ENCODE measurements at places on chromosomes 12 and 14.

DNA sequence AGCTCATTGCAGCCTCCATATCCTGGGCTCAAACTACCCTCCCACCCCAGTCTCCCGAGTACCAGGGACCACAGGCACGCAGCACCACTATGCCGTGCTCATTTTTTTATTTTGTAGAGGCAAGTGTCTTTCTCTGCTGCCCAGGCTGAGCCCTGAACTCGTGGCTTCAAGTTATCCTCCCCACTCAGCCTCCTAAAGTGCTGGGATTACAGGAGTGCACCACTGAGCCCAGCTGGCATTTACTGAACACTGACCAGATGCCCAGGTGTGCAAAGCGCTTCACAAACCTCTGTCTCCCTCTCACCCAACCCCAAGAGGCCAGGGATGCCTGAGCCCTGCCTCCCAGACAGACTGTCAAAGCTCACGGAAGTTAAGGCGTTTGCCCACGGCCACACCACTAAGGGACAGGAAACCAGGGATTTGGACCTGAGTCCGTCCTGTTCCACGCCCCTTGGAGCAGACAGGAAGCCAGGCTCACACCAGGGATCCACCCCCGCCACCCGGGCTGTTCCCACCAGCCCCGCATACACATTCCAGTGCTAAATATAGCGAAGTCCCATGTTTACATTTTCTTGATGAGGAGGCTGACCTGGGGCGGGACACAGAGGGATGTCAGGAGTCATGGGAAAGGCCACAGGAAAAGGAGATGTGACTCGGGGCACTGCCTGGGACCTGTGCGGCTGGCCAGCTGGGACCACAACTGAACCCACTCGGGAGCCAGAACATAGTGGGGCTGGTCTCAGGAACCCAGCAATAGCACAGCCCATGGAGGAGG is 51.2 kb downstream of the TESC start:
- no peak for DNase-seq

GRCh38 chr12:21992823-21993222 is 51.6 kb upstream of the ABCC9 start:
- DNase-seq: no peak

GRCh38 chr12:120075034-120075616 is 41.4 kb downstream of the RAB35 start:
- DNase-seq: no peak

GRCh38 chr14:69848156-69848555 is 31.1 kb upstream of the SMOC1 start:
- no peak for DNase-seq

GRCh38 chr14:38210587-38211216 is 3.0 kb downstream of the SSTR1 start:
- no peak for DNase-seq

- DNase-seq: no peak
These were observed 395 bp upstream of the BRI3BP start for GRCh38 chr12:124992874-124993625.

DNA sequence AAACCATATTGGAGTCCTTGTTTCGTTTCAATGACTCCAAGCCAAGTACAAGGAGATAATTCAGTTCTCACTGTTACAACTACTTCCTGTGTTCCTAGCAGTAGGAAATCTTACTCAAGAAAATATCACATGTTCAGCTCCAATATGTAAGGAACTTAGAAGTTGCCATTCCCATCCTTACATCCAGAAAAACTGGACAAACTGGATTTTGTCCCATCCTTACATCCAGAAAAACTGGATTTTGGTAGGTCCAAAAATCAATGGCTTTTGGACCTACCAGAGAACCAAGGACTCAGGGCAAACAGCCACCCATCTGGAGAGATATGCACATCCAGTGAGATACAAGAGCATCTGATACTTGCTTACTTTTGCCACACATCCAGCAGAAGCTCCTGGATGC is 23.8 kb downstream of the CMAS start:
- DNase-seq: no peak

DNA sequence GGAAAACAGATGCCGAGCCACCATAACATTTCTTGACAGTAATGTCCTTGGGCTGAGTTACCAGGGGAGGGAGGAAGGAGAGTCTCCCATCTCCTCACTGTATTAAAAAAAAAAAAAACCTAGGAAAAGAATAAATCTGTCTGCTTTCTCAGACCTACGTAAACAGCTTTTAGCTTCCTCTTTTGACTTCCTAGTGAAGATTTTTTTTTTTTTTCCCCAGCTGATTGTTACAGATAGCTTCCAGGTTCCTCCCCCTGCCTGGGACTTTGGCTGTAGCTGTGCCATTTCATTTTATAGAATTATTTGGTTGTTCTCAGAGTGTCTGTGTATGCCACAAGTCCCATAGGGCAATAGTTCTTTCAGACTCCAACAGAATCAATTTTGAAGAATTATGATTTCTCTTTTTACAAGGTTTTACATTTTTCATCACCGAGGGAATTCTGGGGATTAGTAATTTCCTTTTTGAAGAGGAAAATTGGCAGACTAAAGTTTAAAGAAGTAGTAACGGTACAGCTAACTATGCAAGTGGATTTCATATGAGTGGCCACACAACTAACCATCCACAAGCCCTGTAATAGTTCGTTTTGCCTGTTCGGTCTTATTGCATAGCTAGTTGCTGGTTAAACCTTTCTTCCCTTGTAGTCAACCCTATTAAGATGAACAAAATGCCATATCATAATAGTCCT is 23.1 kb upstream of the GNS start:
- no peak for DNase-seq

DNA sequence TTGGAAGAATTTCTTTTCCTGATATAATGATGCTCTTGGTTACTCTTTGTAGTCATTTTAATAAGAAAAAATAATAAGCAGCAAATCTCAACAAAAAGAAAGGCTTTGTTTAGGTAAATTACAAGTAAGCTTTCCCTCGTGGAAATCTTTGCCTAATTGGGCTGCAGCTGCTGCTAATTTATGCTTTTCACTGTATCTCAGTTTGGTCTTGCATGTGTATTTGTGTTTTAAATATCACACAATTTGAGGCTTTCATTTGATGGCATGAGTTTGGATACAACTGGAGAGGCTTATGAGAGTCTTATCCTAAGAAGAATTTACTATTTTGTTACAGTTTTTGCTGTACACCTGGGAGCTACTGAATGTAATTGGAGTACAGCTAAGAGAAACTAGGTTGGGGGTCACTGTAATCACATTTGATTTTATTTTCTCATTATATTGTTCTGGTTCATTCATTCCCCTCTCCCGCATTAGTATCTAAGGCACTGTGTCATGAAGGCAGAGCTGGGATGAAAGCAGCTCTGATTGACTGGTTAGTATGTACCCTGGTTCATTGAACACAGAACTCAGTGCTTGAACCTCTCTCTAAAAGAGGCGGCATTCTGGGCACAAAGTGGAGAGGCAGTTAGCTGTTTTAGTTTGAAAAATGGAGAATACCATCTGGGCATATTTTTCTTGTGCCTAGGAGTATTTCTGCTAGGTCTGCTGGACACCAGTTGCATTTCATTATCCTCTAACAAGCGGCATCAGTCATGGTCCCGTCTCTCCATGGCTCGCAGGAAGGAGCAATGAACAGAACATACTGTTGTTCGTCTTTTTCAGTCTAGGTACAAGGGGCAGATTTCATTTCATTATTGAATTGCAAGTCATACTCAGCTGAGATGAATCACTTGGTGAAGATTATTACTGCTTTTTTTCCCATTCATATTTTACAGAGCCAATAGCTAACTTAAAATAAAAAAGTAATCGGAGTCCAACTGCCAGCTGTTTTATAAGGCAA is 118.0 kb upstream of the TMEM260 start:
- DNase-seq: no peak

DNA sequence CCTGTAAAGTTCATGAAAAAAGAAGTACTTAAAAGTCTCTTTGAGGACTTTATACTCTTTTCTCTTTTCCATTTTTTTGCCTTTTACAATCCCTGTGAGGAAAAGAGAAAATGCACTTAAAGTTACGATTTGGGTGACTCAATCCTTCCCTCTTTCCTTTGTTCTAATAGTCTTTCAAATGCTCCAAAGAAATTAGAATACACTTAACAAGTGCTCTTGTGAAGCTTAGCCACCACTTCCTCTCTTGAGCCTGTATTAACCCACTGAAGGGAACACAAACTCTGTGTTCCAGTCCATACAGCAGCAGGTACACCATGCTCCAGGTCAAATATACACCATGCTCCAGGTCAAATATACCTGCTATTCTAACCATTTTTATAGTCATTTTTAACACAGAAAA is 581.1 kb upstream of the MGAT4C start:
- no peak for DNase-seq

DNA sequence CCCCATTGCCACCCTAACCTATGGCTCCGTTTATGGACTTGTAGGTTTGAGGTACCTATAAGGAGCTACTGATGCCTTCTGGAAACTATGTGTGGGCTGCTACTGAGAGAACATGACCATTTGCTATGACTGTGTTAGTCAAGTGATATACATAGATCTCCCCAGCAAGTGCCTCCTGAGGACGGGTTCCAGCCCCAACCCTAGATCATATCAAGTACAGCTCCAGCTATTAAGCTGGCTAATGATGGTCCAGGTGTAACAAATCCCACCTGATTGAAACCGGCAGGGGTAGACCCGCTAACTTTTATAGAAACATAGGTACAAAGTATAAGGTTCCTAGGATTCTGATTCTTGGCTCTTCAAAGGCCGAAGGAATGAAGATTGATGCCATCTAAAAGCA is 23.7 kb downstream of the NINJ2 start:
- no peak for DNase-seq

- no peak for DNase-seq
These were observed 157.7 kb upstream of the KITLG start for GRCh38 chr12:88737838-88738472.

GRCh38 chr14:23033801-23034497 is 751 bp downstream of the PSMB5 start:
- no peak for DNase-seq

Measured in HS-5 (cell line).